ENCODE measurements at places on chromosomes 16 and 17. TPM values are rescaled to one million over a fixed set of nuclear protein-coding genes. Genes with fewer than 3 reads are reported as not detected.

The HASPIN gene
- 1.3 TPM for polyA plus RNA-seq

The GIT1 gene
- 24.5 TPM for polyA plus RNA-seq

The CEP295NL gene
- polyA plus RNA-seq = 0.19 TPM

The CEP20 gene
- 49.3 TPM for polyA plus RNA-seq

GRCh38 chr17:49218941-49219913, 8.7 kb downstream of the ABI3 start:
- no peak for DNase-seq

- DNase-seq = no peak
These were observed 19.5 kb upstream of the ITGAX start for GRCh38 chr16:31335431-31335830.

GRCh38 chr16:7555459-7555858, 222.8 kb downstream of the RBFOX1 start:
- DNase-seq = no peak
